ENCODE measurements at places on chromosomes 6 and 20.

- DNase-seq = no peak
Observed at GRCh38 chr6:150753371-150754064, 112.0 kb upstream of the MTHFD1L start.

GRCh38 chr6:166928644-166929541 lies 27.5 kb downstream of the RNASET2 start:
- DNase-seq = no peak

- DNase-seq = no peak
Observed at GRCh38 chr20:47508278-47508677, 6.6 kb downstream of the NCOA3 start.

- peak; percentile 16 for DNase-seq
Observed at GRCh38 chr6:141483598-141484061, 649.1 kb upstream of the GJE1 start.

- DNase-seq = no peak
Observed at GRCh38 chr20:5020760-5021159, 19.4 kb upstream of the SLC23A2 start.
